CD4-positive, alpha-beta T cell treated with Interleukin-17A for 1 hour (primary cell): ENCODE measurements at places on chromosomes 11 and 22.

DNA sequence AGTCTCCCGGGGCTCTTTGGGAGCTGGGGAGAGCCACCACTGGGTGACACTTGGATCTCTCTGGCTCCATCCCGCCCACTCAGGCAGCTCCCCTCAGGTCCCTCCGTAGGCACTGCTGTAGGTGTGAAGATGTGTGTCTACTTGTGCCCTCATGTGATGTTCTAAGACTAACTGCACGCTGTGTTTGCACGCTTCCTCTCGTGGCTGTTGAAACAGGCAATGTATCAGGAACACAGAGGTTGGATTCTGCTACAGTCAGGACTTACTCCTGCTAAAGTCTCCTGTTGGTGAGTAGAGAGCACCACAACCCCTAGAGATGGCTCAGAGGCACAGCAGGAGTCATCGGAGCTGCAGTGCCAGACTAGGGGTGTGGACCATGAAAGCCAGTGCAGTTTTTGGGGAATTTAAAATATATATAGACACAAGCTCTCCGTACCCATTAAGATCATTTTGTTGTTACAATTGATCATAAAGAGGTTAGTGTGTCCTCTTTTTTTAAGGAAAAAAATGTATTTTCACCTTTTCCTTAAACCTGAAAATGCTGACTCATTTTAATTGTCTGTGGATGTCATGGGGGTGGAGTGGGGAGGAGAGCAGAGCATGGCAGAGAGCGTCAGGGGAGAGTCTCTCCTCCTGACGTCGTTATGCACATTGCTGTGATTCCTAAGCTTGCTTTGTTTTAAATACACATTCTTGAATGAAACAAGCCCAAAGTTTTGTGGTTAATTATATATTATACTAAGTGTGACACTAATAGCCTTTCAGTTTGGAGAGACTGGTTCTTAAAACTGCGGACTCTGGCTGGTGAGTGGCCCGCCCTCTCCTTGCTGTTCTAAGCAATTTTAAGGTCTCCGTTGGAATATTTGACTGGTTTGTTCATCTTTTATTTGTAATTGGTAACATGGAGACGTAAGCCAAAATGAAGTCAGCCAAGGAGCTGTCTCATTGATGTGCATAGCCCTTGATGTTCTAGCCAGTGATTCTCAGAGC is 16.2 kb upstream of the CTTN start:
- no peak for DNase-seq

- DNase-seq = no peak
These were observed 23.6 kb upstream of the MN1 start for GRCh38 chr22:27825174-27825573.

DNA sequence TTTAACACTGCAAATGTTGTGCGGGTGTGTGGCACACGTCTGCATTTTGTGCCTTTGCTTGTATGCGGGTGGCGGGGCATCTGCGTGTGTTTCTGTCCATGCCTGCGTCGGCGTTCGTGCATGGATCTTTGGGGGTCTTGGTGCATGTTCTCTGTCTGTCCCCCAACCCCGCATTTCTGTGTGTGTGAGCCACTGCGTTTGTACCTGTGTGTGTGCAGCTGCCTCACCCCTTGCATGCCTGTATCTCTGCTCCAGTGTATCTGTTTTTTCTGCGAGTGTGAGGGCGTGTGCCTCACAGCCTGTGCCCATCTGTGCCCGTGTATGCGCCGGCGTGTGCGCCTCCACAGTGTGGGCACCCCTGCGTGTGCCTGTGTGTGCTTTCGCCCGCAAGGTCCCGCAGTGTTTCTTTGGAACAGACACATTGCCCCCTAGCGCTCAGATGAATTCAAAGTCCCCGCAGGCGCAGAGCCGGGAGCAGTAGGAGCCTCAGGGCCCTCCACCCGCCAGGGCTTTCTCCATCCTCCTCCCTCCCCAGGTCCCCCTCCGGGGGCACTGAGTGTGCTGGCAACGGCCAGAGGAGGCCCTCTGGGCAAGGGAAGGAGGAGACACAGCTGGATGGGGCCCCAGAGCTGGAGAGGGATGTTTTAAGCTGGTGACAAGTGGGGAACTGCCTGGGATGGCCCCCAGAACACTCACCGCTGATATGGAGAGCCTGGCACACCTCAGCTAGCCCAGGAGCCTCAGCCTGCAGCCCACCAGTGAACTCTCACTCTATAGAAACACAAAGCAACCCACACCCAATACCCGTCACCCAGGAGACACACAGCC is 3.1 kb upstream of the MN1 start:
- DNase-seq = peak; percentile 59

GRCh38 chr11:66592457-66593302 is at the start of the genes CCDC87 and CCS:
TSS of gene CCDC87 (minus strand) at chr11:66593063. CDS start at chr11:66593015, 48 bp downstream.
TSS of gene CCS (plus strand) at chr11:66593185. CDS start at chr11:66593262, 77 bp downstream.
- DNase-seq = peak; percentile 98

GRCh38 chr11:101516546-101516945 is 67.3 kb downstream of the TRPC6 start:
- no peak for DNase-seq

DNA sequence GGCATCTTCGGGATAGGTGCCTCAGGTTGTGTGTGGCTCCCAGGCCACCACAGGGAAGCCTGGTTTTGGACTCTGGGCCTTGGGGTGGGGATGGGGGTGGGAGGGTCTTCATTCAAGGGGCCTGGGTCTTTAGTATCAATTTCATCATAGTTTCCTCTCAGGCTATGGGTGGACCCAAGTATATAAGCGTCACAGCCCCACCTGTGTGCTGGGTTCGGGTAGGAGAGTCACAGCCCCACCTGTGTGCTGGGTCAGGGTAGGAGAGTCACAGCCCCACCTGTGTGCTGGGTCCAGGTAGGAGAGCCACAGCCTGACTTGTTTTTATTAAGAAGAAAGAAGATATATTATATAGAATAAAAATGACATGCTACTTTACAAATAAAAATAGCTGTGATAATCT is 422.1 kb downstream of the BRD1 start:
- no peak for DNase-seq

DNA sequence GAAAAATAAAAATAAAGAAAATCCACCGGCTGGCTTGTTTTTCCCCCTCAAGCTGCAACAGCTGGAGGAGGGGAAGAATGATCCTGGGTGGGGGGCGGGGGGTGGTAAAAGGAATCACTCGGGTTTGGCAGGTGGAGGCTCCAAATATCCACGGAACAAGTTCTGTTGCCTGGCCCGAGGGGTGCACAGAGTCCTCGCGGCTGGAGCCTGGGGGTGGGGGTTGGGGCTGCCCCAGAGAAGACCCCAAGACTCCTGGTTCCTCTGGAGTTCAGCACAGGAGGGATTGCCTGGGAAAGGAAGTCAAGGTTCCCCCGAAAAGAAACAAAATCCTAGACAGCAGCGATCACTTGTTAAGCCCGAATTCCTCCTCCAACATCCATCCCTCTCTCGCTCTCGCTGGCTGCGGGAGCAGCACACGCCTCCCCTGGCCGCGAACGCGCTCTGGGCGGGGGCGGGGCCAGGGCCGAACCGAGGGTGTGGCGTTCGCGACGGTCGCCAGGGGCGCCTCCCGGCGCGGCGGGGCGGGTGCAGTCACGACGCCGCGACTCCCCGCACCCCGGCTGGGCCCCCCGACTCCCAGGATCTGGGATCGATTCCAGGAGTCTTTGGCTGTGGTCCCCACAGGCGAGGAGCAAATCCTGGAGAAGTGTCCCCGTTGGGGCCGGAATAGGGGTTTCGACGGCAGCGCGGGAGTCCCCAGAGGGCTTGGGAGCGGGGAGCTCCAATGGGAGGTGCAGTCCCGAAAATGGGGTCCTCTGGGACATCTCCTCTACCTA is at the start of gene KCNA4:
KCNA4 (minus strand) TSS at position 443 of the 776 bp plus-strand sequence. CDS start 4,352 bp downstream, outside the sequence.
- no peak for DNase-seq

- peak; percentile 64 for DNase-seq
These were observed 37.6 kb downstream of the ZNF195 start for GRCh38 chr11:3341298-3341697.

DNA sequence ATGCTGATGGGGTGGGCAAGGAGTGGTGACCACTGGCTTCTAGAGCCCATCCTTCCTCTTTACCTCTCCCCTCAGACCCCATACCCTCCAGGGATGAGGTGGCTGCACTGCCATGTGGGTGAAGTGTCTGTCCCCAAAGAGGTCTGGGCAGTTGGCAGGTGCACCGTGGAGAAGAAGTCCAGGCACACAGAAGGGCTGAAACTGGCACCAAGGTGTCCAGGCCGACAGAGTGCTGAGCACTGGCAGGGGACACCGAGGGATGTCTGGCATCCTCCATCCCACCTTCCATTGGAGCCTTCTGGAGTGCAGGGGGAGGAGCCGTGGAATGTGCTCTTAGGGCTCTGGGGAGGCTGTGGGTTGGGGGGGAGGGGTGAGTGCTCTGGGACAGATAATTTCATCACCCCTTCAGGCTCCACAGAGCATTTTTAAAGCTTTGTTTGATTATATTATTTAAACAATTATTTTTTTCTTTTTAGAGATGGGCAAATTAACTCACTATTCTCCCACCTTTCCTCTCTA is 37.9 kb downstream of the PKNOX2 start:
- no peak for DNase-seq

- DNase-seq = no peak
These were observed 100.6 kb upstream of the TENM4 start for GRCh38 chr11:79541466-79541865.

- no peak for DNase-seq
These were observed 54.9 kb downstream of the SOX6 start for GRCh38 chr11:16301462-16301861.

- DNase-seq = no peak
These were observed 11.0 kb upstream of the AMOTL1 start for GRCh38 chr11:94757037-94757735.

- no peak for DNase-seq
These were observed 6.5 kb upstream of the RHOD start for GRCh38 chr11:67050139-67050538.

- no peak for DNase-seq
These were observed 1420.7 kb downstream of the TBC1D22A start for GRCh38 chr22:48182846-48183805.

DNA sequence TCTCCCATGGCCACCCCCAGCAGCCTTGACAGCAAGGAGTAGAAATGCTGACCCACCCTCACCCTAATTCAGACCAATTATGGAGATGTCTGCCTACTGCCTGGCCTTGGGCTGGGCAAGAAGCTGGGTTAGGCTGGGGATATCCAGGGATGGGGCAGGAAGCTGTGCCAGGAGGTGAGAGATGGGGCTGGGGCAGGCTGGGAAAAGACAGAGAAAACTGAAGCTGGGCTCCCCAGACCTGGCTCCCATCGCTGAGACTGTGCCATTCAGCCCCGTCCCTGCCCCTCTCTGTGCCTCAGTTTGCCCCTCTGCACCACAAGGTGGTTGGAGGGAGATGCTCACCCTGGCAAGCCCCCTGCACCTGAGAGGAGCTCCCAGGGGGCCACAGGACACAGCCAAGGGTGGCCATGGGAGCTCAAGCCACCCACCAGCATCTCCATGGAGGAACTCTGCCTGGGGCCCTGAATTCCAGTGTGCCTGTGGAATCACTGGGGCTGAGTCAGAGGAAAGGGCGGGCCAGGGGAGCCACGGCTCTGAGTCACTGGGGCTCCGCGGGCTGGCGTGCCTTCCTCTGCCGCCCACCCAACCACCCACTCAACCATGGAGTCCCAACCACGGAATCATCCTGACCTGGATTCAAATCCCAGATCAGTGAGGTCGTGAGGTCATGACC is 6.0 kb upstream of the CARD10 start:
- no peak for DNase-seq

DNA sequence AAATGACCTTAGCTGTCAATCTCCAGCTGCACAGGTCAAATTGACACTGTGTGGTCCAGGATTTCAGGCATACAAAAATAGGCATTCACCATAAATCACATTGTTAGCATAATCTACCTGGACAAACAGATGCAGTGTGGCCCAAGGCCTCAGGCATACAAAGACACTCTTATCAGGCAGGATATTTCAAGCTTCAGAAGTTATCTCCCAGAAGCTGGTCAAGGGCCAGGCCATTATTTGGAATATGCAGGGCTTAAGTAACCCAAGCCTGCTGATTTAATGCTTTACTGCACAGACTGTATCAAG is 25.5 kb upstream of the HORMAD2 start:
- DNase-seq = no peak

DNA sequence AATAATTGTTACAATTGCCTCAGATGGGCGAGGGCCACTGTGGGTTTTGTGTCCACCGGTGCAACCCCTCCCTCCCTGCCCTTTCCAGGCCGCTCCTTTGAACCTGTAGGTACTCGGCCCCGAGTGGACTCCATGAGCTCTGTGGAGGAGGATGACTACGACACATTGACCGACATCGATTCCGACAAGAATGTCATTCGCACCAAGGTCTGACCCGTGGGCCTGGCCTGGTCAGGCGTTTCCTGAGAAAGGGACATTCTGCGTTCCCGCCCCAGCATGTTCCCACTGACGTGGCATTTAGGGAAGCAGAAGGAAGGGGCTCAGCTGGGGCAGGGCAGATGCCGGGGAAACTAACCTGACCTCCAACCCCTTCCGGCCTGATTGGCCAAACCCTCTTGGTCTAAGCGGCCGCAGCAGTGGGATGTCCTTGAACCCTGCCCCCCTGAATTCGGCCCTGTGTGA is 10.1 kb downstream of the SIDT2 start:
- DNase-seq = no peak

DNA sequence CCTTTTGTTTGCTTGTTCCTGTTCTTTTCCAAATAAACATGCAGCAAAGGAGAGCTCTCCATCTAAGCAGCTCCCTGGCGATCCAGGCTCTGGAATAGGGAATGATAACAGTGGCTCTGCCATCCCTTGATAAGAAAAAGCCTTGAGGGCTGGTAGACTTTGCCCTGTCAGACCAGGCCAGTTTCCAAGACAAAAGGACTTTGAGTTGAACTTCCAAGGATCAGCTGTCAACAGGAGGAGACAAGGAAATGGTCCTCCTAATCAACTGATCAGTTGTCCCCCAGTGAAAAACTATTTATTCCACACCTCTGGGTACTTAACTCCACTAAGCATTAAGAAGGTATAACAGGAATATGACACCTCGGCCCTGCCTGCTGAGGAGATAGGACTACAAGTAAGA is 127.8 kb downstream of the PARVA start:
- no peak for DNase-seq

- DNase-seq = no peak
These were observed 11.2 kb downstream of the C22orf31 start for GRCh38 chr22:29050457-29050856.

GRCh38 chr11:102393272-102393730 is 46.3 kb downstream of the BIRC2 start:
- DNase-seq = no peak

DNA sequence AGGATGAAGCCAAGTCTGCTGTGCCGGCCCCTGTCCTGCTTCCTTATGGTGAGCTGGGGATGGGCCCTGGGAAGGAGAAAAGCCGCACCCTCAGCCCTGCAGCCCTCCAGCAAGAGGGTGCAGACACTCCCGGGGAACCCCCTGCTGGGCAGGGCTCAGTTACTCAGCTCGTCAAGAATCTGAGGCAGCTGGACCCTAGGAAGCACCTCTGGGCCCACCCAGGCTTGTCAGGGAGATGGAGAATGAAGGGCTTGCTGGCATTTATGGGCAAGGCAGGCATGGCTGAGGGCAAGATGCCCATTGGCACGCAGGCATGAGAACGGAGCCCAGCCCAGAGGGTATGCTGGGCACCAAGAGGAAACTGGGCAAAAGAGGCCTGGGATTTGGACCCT is 12.9 kb downstream of the RELT start:
- no peak for DNase-seq

- DNase-seq = peak; percentile 82
These were observed at the start of gene DAGLA for GRCh38 chr11:61679893-61680621. TSS of gene DAGLA (plus strand) at chr11:61680391. CDS start at chr11:61720156, 39,765 bp downstream.
